Muscle of leg (tissue), 16 donors: ENCODE measurements at places on chromosomes 5 and 9. TPM values are rescaled to one million over a fixed set of nuclear protein-coding genes. Genes with fewer than 3 reads are reported as not detected.

The PCDHGB5 gene
- total RNA-seq, result 4.3 TPM

DNA sequence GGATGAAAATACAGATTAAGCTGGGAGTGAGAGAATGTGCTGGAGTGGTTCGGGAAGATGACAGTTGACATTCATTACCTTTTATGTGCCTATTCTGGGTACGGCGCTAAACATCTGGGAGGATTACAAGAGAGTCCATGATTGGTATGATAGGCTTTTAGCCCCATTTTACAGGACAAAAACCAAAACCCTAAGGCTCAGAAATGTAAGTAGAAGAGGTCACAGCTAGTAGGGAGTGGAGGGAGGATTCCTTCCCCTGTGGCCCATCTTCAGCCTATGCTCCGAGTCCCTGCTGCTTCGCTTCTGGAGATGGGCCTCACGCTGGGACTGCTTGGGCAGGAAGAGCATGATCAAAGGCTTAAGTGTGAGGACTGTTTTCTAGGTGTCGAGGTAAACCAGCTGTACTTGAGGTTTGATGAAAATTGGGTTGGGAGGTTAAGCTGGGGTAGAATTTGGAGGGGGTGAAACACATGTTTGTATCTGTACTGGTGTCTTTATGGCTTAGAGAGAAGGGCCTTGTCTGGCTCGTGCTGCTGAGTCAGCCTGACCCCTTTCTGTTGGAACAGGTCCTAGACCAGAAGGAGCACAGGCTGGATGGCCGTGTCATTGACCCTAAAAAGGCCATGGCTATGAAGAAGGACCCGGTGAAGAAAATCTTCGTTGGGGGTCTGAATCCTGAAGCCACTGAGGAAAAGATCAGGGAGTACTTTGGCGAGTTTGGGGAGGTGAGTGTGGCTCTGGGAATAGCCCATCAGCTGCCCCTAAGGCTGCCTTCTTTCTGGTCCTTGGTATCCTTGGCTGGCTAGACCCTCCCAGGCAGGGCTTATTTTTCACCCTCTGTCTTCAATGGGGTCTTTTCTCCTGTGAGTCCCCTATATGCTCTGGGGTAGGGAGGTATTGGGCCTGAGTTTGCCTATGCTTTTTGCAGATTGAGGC lies 2.1 kb downstream of the HNRNPAB start:
- H3K27ac ChIP-seq, result no peak overlapping the region
- peaks cover 55% of the 10 kb centered on the region for H3K36me3 ChIP-seq
- H3K27me3 ChIP-seq, result no peaks in the 10 kb centered on the region
- peak overlapping the region; percentile 81 for H3K4me3 ChIP-seq
- DNase-seq, result no peak

GRCh38 chr5:84168841-84169240 lies 215.8 kb downstream of the EDIL3 start:
- DNase-seq, result no peak
- no peak overlapping the region for H3K4me3 ChIP-seq
- no peaks in the 10 kb centered on the region for H3K36me3 ChIP-seq

The TEX48 gene
- total RNA-seq, result not detected

The AFAP1L1 gene
- total RNA-seq, result 75.3 TPM

DNA sequence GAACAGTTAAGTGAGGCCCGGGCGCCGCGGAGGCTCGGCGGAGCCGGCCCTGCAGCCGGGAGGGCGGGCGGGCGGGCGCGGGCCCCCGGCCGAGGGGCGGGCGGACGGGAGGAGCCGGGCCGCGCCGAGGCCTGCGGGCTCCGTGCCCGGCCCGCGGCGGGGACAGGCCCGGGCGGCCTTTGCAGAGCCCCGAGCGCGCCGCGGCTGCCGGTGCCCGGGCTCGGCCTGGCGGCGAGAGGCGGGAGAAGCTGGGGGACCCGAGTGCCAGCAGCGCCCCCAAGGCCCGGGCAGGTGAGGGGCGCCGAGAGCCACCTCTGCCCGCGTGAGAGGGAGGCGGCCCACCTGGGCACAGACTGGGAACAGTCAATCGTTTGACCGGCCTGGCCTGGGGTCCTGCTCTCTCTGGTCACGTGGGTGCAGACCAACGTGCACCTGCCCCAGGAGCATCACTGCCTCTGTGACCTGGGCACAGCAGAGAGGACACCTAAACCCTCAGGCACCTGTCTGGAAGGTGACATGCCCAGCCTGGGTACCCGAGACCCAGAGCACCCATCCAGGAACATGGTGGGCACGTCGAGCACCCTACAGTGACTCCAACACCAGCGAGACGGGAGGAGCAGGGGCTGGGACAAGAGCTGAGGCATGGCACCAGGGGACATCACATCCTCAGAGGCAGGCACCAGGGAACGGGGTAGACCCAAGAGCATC lies 531 bp downstream of the MVB12B start:
- H3K27me3 ChIP-seq, result no peaks in the 10 kb centered on the region
- peak overlapping the region; percentile 58 for H3K4me3 ChIP-seq
- no peaks in the 10 kb centered on the region for H3K36me3 ChIP-seq
- peaks cover 32% of the 10 kb centered on the region for H3K4me1 ChIP-seq

The CCNG1 gene
- 342 TPM for total RNA-seq
